ENCODE measurements at places on chromosomes 3 and 15.
A peak's percentile ranks its signal among the peaks of the same experiment; 100 is the strongest.

GRCh38 chr3:96201463-96201862, 612.9 kb upstream of the EPHA6 start:
- DNase-seq = no peak

- DNase-seq = no peak
These were observed 30.8 kb downstream of the LIPC start for GRCh38 chr15:58462547-58462946.

- no peak for DNase-seq
These were observed 6.9 kb upstream of the MEIS2 start for GRCh38 chr15:37107071-37107743.

DNA sequence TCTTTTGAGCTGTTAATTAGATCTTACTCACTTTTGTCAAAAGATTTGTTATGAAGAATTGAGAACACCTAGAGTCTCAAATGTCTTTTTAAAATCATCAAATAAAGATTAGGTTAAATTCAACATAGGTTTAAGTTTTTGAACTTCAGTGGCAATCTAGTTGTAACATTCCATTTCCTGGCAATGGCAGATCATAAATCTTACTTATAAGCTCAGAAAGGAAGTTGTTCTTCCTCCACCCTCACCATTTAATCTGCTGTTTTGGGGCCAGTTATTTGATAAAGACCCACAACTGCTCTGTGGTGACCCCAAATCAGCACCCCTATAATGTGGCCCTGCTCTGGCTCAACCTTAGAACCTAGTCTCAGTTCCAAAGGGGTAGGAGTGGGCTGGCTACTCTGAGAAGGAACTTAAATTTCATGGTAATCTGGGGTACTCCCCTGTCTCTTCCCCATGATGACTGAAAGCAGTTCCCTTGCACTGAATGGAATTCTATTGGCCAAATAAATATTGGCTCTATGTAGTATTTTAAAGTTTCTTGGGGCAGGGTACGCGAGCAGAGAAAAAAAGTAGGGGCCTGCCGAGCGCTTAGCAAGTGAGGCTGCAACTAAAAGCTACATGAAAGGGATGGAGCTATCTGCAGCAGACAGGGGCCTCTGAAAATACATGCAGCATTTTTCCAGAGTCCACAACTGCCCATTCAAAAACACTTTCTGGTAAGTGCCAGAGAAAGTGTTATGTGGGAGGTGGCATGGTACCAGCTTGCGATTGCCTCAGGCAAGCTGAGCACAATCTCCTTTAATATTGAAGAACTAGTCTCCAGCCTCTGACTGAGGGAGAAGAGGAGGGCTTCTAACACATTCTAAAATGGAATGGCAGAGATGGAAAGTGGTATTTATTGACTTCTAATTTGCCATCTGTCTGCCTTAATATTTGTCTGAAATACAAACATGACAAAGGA, 103.6 kb upstream of the RASGRP1 start:
- DNase-seq = no peak

GRCh38 chr3:190595807-190596206, 81.9 kb downstream of the IL1RAP start:
- no peak for DNase-seq

- no peak for DNase-seq
These were observed 35.5 kb downstream of the CRTAP start for GRCh38 chr3:33149342-33149741.

GRCh38 chr3:156615592-156616173, 58.7 kb upstream of the TIPARP start:
- no peak for DNase-seq

DNA sequence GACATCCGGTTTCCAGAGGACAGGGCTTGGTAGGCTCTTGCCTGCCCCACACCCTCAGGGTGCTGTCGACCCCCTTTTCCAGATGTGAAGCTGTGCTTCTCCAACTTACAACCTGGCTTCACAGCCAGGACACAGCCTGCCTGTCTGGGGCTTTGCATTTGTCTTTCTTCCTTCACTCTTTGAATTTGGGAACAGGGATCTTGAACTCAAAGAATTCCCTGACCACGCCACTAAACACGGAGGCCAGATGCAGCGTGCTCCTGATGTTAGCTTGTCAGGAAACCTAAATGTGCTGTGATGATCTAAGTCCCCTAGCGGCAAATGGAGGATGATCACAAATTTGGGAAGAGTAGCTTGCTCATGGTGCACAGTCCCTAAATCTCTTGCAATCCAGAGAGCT, 244.8 kb upstream of the RGMA start:
- peak; percentile 5 for DNase-seq

GRCh38 chr3:14007006-14007405, 117.7 kb downstream of the CHCHD4 start:
- DNase-seq = no peak

GRCh38 chr15:35549567-35549966, 3.6 kb upstream of the DPH6 start:
- no peak for DNase-seq

DNA sequence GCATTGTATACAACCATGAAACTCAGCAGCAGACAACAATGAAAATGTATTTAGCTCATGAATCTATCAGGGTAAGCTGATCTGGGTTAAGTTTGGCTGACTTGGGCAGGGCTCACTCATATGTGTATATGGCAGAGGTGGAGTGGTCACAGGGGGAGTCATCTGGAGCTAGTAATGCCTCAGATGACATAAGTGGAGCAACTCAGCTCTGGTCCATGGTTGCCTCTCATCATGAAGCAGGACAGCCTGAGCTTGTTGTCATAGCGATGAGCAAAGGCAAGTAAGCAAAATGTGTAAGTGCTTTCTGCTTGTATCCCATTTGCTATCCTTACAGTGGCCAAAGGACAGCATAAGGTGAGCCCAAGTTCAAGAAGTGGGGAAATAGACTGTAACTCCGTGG, 64.5 kb downstream of the ALCAM start:
- DNase-seq = no peak

GRCh38 chr3:100486808-100487207, 5.6 kb upstream of the TMEM45A start:
- DNase-seq = no peak

DNA sequence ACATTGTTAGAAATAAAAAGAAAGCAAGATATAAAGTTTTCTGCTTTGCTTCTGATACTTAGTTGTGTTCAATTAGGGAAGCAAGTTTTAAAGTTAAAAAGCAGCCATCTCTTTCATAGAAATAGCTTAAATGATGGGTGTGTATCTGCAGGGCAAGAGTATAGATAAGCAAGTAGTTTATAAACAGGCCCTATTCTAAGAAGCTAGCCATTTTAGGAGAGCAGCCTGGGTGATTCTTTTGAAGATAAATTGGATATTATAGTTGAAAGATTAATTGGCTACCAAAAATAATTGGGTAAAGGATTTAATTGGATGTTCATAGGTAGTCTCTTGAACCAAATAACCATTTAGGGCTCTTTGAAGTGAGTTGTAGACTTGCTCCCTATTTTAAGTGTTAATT, 5.6 kb downstream of the EIF3J start:
- DNase-seq = no peak

- no peak for DNase-seq
These were observed 272.0 kb upstream of the RORA start for GRCh38 chr15:61500951-61501620.

DNA sequence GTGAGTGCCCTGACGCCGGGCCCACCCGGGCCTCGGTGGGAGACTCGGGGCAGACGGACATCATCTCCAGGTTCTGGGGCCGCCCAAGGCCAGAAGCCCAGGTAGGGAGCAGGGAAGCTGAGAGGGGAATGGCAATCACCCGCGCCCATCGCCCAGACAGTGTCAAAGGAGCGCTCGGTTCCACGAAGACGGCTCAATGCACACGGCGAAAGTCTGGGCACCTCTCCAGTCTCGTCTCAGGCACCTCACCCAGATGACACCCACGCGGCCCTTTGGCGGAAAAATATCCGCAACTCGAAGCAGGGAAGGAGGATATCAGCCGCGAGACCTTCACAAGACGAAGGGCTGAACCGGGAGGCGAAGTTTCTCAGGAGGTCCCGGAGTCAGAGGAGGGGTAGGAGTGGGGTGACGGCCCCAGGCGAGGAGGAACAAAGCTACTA, 916 bp downstream of the IL17RD start:
- DNase-seq = no peak

GRCh38 chr3:136120373-136121348, 75.5 kb downstream of the MSL2 start:
- DNase-seq = no peak

GRCh38 chr3:28462866-28463265, 114.2 kb upstream of the AZI2 start:
- DNase-seq = no peak

GRCh38 chr3:57596495-57597126, 533 bp downstream of the ARF4 start:
- peak; percentile 62 for DNase-seq

DNA sequence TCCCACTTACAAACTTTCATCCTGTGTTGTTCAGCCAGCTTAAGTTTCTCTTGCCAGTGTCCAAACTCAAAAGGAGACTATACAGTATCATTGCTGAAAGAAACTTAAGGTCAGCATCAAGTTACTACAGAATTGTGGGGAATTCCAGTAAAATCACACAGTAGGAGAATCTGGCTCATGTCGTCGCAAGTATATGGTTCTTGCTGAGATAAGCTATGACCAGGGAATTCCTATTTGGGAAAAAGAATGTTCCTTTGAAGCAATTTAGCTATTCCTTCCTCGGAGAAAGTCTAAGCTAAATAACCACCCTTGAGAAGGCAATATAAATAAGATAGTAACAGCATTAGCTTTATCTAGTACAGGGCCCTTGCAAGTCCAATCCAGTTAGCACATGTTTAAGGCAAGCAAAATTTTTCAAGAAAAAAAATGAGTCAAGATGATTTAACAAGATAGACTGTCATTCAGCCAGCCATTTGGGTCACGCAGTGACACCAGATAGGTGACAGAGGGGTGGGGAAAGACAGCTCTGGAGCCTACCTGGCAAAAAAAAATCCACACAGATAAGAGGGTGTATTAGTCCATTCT, 78.2 kb upstream of the THBS1 start:
- DNase-seq = no peak
